ENCODE measurements at places on chromosomes 12 and 14. TPM values are rescaled to one million over a fixed set of nuclear protein-coding genes. Genes with fewer than 3 reads are reported as not detected.

The PRIMA1 gene
- total RNA-seq: not detected

The TAS2R13 gene
- 0.36 TPM for total RNA-seq

The SIRT4 gene
- 3.3 TPM for total RNA-seq

The SLC41A2 gene
- total RNA-seq: 11.1 TPM

The C1QL4 gene
- total RNA-seq: not detected

The COX8C gene
- not detected for total RNA-seq

The POTEG gene
- not detected for total RNA-seq

The PRH2 gene
- not detected for total RNA-seq

The MANSC1 gene
- total RNA-seq: 0.20 TPM

The NFATC4 gene
- 1.3 TPM for total RNA-seq

The ZBTB25 gene
- 58.6 TPM for total RNA-seq

The TTC9 gene
- 5.7 TPM for total RNA-seq

The HCAR2 gene
- not detected for total RNA-seq

The SMCO3 gene
- not detected for total RNA-seq

The TMEM30B gene
- 1.7 TPM for total RNA-seq

The ACTN1 gene
- total RNA-seq: 214 TPM

Measured in activated CD8-positive, alpha-beta T cell treated with anti-CD3 and anti-CD28 coated beads for 36 hours (primary cell).